Transverse colon (tissue), 4 donors: ENCODE measurements at places on chromosomes 16 and 17. TPM values are rescaled to one million over a fixed set of nuclear protein-coding genes. Genes with fewer than 3 reads are reported as not detected.

SNX20 gene
- 0.20 TPM for total RNA-seq

AKAP1 gene
- 193 TPM for total RNA-seq

KCTD19 gene
- not detected for total RNA-seq

JMJD6 gene
- total RNA-seq = 58.4 TPM

KDM8 gene
- 6.3 TPM for total RNA-seq

CCL18 gene
- 4.9 TPM for total RNA-seq

PTGES3L gene
- total RNA-seq = 5.1 TPM

OSGIN1 gene
- total RNA-seq = 10.7 TPM

SLC16A5 gene
- total RNA-seq = 77.5 TPM

UTP4 gene
- 24.5 TPM for total RNA-seq
